ENCODE measurements at places on chromosomes 4 and X. TPM values are rescaled to one million over a fixed set of nuclear protein-coding genes. Genes with fewer than 3 reads are reported as not detected.
A peak's percentile ranks its signal among the peaks of the same experiment; 100 is the strongest.

Gene SMIM31
- not detected for total RNA-seq

Gene PPP1R2C
- total RNA-seq: not detected

Gene IQSEC2
- total RNA-seq: 16.4 TPM

Gene MAPK10
- 1.1 TPM for total RNA-seq

DNA sequence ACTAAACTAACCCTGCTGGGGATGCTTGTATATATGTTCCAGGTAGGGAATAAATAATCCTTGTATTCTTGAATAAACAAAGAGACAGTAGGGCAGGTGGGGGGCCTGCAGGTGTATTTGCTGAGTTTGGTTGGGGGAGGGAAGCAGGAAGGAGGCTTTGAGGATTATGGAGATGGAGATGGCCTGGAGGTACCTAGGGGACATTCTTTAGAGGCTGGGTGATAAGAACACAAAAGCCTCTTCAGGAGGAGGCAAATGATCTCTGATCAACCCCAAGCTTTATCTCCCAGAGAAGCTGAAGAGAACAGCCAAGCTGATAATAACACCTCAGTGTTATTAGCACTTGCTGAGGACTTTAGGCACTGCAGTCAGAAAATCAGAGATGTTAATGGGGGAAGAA is 187.7 kb downstream of the MGST2 start:
- DNase-seq: no peak

GRCh38 chr4:176709417-176709816 is 83.3 kb downstream of the VEGFC start:
- no peak for DNase-seq

DNA sequence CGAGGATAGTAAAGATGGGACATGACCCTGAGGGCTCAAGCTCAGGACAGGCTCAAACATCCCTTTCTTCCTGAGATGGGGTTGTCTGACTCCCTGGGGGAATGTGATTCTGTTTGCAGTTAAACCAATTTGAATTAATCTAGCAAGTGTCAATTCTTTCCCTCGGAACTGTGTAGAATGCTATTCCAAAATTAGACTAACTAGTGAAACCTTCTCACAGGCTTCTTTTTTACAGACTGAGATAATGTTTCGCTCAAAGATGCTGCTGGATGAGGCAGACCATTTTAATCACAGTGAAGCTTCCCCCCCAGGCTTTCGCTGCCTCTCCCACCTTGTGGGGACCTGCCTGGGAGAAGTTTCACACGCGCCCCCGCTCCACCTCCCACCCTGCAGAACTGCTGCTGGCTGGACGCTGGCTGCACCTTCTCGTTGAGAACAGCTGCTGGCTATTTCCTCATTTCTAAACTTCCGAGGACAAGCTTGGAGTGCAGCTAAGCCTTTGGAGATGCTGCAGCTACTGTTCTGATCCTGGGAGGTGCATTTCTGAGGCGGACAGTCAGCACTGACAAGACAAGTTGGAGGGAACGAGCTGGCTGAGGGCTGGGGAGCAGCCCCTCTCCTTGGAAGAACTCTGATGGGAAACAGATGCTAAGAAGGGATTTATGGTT is 297.8 kb downstream of the RAPGEF2 start:
- peak; percentile 16 for DNase-seq

DNA sequence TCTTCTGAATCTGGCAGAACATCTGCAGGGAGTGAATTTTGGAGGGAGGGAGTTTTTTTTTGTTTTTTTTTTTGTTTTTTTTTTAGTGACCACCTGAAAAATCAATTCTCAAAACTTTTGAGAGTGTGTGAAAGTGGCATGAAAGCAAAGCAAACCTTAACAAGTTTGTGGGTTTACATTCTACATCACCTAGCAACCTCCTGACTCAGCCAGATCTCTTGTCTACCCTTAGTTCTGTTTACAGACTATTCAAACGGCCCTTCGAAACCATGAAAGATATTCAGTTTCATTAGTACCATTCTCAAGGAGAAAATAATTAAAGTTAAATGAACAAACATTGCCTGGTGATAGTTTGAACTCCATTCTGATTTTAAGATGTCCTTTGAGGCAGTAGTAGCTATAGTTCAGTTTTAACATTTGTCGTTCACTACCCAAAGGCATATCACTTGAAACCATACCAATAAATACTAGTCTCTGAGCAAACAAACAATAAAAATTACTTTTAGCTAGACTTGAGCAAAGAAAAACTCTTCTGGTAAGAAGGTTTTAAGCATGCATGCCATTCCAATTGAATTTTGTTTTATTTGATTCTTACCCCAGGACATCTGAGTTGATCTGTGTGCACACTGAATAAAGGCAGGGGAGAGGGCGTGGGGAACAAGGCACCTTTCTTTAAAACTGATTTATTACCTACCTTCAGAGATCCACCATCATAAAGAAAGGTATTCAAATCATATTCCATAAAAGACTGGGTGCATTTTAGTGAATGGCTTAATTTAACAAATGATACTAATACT is 137.7 kb downstream of the ARX start:
- DNase-seq: no peak

DNA sequence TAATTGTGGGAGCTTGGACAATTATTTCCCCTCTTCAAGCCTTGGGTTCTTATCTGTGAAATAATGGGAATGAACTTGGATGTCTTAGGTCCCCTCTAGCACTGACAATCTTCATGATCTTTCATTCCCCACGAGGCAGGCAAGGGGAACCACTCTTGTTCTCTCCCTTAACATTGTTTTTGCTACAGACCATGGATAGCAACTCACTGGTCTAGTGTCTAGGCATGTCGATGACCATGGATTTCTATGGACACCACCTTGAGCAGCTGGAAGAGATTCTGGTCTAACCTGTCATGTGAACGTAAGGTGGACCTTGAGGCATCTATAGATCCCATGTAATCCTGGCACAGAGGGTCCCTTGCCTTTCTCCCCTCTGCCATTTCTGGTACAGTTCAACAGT is 104.1 kb upstream of the DHX15 start:
- no peak for DNase-seq

- DNase-seq: no peak
Measured at GRCh38 chr4:183905081-183905592, at the start of gene STOX2. Gene STOX2 (plus strand): TSS chr4:183905307. CDS start chr4:183906791, 1,484 bp downstream.

DNA sequence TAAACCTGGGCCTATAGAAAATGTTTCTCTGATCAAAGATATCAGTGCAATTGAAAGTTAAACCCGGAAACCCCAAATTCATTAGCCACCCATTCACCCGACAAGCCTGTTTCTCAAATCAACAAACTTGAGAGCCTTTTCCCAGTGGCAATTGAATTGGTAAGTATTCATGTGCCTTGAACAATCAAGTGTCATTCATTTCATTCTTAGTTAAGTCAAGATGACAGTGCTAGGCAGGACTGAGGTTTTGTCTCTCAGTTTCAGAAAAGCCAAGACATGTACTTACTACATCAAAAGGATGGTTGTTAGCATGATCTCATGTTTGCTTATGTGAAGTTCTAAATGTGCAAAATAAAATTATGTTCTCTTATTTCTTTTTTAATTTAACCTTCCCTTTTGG is 32.3 kb downstream of the CC2D2A start:
- DNase-seq: no peak

- no peak for DNase-seq
Measured at GRCh38 chrX:149699761-149700160, 12.1 kb upstream of the MAGEA11 start.

DNA sequence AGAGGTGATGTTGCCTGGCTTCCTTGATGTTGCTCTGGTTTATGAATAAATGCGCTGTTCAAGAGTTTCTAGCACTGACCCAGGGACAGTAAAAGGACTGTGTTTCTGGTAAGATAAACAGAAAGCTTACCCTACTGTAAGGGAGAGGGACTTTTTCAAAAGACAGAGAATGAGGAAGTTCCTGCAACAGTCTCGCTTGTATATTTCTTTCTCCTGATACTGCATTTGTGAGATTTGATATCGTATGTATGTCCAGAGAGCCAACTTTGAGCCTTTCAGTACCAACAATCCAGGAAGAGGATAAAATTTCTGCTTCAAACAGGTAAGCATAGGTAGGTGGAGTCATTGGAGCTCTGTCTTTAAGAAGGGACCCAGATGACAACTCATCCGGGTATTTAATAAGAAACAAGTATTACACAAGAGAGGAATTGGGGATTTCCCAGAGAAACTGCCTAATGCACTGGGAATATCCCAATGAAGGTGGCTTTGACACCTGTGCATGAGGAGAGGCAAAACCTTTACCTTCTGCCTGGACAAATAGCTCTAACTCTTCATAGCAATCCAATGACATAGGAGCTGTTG is 773 bp downstream of the DAPP1 start:
- no peak for DNase-seq

DNA sequence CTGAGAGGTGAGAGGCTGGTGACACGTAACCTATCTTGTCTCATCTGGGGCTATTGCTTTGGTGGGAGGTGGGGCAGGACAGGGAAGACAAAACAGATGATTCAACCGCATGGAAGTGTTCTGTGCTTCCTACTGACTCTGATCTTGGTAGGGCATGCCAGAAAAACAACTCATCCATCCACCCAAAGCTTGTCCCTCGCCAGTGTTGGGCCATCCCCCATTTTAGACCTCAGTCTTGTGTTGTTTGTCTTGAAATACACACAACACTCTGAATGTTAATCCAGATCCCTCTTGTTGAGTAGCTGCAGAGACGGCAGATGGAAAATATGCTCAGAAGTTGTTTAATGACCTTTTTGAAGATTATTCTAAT is 377 bp downstream of the CHRNA9 start:
- peak; percentile 68 for DNase-seq

GRCh38 chr4:62528874-62529273 is 1328.7 kb downstream of the ADGRL3 start:
- no peak for DNase-seq

- no peak for DNase-seq
Measured at GRCh38 chrX:39601231-39602177, 496.3 kb downstream of the BCOR start.

GRCh38 chrX:20685652-20686051 is 418.9 kb upstream of the RPS6KA3 start:
- DNase-seq: no peak

- no peak for DNase-seq
Measured at GRCh38 chr4:113537203-113537602, 224.3 kb downstream of the CAMK2D start.

DNA sequence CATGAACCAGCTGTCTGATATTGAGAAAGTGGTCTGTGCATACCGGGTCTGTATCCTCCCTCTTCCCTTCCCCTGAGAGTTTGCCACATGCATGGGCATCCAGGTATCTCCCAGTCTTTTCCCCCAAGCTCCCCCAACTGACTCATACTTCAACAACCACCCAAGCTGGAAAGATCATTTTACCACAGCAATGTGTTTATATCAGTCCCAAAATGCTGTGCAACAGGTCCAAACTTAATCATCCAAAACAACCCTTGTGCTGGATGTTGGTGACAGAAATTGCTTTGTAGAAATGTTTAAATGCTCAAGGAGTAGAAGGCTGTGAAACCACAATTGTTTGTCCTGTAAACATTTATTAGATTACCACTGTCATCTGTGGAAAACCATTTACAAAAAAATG is 286.8 kb upstream of the KLF3 start:
- DNase-seq: no peak

- peak; percentile 67 for DNase-seq
Measured at GRCh38 chr4:107939307-107939706, 8.0 kb downstream of the CYP2U1 start.

DNA sequence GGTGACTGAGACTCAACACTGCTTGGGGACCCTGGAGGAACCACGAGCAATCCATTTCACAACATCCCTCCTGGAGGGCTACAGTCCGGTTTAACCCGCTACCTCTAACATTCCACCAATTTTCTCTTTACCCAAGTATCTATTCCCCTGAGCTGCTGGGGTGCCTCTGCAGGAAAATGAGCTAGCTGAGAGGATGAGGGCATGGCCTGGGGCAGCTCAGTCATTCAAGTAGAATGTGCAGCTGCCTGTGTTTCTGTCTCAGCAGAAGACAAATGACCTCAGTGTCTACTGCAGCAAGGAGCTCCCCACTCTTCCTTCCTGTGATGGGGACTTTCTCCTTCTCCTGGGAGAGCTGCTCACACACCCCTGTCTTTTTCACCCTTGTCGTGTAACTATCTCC is 120.8 kb downstream of the ZNF518B start:
- peak; percentile 86 for DNase-seq

DNA sequence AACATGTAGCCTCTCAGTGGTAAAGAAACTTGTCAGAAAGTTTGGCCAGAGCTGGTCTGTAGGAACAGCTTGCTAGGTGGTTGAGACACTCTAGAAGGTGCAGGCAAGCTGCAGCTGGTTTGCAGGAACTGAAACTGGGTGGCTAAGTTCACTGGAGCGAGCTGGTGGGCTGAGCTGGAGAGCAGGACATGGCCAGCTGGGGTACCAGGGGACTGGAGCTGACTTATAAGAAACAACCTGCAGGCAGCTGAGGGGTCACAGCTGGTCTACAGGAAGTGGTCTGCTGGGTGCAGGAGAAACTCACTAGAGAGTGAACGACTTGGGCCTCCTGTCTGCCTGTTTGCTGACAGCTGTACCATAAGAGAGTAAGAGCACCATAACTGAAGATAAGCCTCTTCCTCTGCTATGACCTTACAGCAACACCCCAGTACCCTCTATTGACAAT is 157.1 kb upstream of the LNX1 start:
- DNase-seq: no peak

DNA sequence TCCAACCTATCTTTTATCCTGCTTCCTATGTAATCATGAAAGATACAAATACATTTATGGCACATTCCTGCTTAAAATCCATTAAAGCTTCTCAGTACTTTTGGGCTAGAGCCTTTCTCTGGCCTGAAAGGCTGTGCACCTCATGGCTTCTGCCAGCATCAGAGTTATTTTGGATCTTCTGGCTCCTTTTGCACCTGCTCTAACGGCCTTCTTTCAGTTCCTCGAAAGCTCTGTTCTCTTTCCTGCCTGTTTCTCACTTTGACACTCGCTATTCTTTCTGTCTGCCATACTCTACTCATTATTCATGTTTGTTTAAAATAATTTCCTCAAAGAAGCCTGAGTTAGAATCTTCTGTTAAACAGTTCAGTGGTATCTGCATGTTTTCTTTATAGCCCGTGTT is 86.0 kb downstream of the LRP2BP start:
- DNase-seq: no peak

DNA sequence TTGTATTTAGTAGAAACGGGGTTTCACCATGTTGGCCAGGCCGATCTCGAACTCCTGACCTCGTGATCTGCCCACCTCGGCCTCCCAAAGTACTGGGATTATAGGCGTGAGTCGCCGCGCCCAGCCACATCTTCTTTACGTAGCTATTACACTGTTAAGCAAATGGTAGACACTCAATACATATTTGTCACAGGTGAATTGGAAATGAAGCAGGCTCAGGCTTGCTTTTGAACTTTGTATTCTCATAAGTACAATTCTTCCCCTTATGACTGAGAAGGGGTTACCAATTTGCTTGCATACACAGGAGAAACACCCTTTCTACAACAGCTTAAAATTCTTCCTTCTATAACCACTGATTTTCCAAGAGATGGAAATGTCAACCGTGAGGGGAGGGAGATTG is 787 bp upstream of the SRPX2 start:
- DNase-seq: no peak
